ENCODE measurements at places on chromosomes 2 and 18.

GRCh38 chr18:79394534-79395307 lies 1.0 kb upstream of the NFATC1 start:
- peak; percentile 52 for DNase-seq

DNA sequence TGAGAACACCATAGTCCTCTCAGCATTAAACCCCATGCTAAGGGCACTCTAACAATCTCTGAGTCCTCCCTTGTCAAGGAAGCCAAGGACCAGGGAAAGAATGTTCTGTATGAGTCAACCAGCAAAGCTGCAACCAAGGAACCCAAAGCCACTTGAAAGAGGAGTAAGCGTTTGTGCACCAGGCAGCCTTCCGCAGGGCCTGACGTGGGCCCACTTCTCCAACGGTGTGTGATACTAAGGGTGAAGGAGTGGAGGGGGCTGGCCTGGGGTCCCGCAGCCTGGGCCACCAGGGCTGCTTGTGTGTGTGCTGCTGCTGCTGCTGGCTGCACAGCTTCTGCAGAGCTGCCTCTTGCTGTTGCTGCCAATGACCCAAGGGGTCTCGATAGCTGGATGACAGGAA lies 30.1 kb upstream of the GALNT14 start:
- DNase-seq = no peak

DNA sequence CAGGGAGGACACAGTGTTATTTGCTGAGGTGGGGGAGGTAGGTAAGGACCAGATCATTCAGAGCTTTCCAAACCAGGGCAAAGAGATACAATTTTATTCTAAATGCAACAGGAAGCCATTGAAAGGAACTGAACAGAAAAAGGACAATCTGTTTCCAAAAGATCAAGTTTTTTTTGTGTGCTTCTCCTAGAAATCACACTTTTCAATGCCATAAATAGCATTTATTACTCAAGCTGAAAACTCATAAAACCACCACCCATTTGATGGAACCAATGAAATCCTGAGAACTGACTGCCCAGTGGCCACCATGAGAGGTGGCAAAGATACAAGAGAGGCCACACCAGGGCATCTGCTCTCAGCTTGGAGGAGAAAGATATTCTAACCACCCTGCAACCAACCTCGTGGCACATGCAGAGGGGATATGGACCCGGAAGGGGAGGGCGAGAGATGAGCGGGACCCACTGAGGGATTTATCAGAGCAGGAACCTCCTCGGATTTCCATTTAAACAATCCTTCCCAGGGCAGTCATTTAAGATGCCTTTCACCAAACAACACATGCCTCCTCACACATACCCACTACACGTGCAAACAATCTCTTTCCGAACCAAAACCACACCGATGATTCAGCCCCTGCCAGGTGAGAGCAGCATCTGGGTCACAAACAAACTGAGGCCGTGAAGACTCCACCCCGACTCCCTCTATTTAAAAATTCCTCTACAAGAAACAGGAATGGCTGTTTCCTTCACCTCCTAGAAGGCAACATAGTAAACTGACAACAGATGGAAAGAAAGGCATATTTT lies 8.8 kb downstream of the CYB5A start:
- DNase-seq = no peak

GRCh38 chr2:147548451-147548850 lies 296.4 kb upstream of the ACVR2A start:
- DNase-seq = no peak

DNA sequence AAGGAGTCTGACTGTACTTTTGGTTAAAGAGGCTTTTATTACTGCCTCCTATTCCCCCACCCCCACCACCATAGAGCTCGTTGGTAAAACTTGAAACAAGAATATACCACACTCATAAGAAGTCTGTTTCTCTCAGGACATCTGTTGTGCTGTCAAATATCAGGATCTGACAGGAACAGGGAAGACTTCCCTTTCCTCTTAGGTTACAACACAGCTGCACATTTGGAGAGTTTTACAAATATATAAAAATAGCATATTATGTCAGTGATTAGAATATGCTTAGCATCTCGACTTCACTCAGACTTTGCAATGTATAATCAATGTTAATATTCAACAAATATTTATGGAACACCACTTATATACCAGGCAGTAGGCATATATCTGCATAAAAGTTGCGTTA lies 439.6 kb upstream of the REG3G start:
- no peak for DNase-seq

DNA sequence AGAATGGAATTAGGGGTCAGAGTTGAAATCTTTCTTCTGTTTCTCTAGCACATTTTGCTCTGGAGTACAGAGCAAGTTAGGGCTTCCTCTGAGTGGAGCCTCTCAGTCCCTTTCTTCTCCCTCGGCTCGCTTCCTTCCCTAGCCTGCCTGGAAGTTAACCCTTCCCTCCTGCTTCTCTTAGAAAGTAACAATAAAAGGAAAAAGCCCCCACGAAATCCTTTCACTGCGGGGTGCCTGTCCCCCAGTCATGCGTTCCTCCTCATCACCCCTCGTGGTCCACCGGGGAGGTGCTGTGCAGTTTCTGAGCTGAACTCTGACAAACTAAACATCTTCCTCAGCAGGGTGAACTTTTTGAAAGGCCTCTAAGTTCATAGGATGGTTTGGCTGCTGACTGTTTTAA lies 2.0 kb downstream of the IGFBP2 start:
- no peak for DNase-seq

DNA sequence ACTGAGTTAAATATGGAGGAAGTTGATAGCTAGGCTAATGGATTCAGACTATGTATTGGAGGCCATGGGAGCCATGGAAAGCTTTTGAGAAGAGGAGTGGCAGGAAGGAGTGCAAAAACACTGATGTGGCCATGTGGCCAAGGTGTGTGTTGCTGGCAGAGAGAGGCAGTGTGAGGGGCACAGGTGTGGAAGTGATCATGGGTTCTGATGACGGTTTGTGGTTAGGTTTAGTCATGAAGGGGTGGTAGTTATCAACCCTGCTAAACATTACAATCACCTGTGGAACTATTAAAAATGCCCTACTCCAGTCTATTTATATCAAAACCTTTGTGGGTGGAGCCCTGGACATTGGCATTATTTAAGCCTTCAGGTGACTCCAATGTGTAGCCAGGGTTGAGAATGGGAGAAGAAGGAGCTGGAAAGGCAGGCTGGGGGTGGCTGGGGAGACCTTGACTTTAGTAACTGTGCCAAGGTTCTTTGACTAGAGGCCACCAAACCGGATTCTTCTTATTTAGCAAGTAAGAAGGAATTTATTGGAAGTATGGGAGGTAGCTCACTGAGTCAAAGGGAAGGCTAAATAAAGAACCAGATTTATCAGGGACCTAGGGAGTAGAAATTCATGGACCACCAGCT lies 13.5 kb downstream of the GPR39 start:
- DNase-seq = no peak

GRCh38 chr2:56918790-56919189 lies 735.0 kb downstream of the CCDC85A start:
- no peak for DNase-seq

- DNase-seq = no peak
These were observed 251.5 kb downstream of the TXNL1 start for GRCh38 chr18:56386856-56387255.

- DNase-seq = no peak
These were observed 687.2 kb downstream of the RNF144A start for GRCh38 chr2:7604456-7604855.

DNA sequence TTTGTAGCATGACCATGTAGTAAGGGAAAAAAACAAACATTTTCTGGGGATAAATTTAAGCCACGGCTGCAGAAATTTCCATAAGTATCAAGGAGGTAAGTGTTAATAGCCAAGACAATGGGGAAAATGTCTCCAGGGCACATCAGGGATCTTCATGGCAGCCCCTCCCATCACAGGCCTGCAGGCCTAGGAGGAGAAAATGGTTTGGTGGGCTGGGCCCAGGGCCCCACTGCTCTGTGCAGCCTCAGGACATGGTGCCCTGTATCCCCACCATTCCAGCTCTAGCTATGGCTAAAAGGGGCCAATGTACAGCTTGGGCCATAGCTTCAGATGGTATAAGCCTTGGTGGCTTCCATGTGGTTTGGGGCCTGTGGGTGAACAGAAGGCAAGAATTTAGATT lies 271.8 kb downstream of the PID1 start:
- DNase-seq = no peak

- DNase-seq = no peak
These were observed 80.7 kb downstream of the FHOD3 start for GRCh38 chr18:36378205-36378604.

GRCh38 chr18:8366070-8366469 lies 243.2 kb upstream of the RAB12 start:
- no peak for DNase-seq

- DNase-seq = no peak
These were observed 18.9 kb upstream of the DLX1 start for GRCh38 chr2:172066394-172066886.

- no peak for DNase-seq
These were observed 82.4 kb downstream of the RBMS1 start for GRCh38 chr2:160411167-160411566.

GRCh38 chr18:25109484-25109883 lies 242.5 kb downstream of the ZNF521 start:
- DNase-seq = no peak

DNA sequence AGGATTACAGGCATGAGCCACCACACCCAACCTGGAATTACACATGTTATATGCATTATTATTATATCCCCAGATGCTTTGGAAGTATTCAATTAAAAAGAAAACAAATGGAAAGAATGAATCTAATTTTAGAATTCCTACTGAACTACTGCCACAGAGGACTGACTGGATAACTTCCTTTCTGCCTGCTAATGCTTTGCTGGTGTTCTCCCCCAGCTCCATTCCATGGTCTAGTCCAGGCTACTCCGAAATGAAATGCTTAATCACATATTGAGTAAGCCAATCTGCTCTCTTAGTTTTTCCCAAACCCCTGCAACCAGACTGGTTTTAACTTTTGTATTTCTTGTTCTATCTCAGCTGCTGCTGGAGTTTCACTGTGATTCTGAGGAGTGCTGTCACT lies 519.1 kb downstream of the SOX11 start:
- DNase-seq = no peak

DNA sequence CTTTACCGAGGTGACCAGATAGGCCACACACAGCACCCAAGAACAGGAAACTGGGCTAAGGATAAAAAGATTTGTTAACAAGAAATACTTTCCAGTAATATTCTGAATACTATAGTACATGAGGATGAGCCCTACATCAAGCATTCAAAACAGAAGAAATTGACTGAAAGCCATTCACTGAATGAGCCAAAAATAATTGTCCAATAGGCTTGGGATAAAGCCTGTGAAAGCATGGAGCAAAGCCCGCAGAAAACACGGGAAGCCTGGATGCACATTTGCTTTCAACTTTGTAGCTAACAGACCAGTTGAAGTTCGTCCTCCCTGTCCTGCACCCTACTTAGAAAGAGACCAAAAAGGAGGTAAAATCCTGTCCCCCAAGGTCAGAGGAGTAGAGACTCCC lies 56.3 kb downstream of the DIPK1C start:
- DNase-seq = no peak

- no peak for DNase-seq
These were observed 45.2 kb downstream of the CYP1B1 start for GRCh38 chr2:38030635-38031355.

GRCh38 chr2:217851191-217852020 lies 151.4 kb downstream of the TNS1 start:
- no peak for DNase-seq

GRCh38 chr2:70645733-70646419 lies 92.2 kb upstream of the TGFA start:
- no peak for DNase-seq

- DNase-seq = no peak
These were observed 76.3 kb upstream of the RBBP8 start for GRCh38 chr18:22856870-22857269.

DNA sequence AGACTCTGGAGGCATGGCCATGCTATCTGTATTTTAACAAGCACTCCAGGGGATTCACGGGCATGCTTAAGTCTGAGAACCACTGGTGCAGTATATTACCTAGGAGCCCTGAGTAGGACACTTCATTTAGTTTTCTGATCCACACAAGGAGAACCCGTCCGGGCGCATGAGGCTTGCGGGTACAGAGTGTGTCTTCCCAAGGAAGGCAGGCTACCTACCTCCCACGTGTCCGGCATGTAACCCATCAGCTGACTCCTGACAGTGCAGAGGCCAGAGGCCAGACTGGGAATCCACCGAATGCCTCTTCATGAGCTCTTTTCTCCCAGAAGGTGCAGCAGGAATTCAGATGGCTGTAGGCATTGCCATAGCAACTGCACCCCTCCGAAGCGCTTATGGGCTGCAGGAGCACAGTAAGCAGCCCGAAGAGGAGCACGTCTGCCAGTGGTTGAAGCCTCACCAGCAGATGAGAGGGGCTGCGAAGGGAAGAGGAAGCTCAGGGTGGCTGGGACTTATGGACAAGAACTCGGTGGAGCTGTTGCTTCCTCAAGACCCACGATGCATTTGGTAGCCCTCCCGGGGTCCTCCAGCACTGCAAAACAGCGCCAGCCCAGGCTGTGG lies 33.8 kb upstream of the DNMT3A start:
- DNase-seq = no peak

DNA sequence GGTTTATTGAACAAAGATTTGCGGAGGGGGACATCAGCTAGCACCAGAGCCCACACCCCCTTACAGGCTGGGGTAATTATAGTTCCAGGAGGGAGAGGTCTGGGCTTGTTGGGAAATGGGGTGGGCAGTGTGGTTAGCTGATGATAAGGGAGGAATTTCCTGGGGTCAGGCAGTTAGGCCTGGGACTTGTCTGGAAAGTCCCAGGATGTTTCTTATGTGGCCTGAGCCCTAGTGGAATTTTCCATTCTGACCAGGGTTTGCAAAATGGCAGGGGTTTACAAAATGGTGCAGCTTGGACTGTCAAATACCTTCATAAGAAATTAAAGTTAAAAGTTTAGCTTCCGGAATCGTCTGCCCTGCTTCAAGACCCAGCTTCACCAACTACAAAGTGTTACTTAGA lies 199.1 kb downstream of the FBXO15 start:
- no peak for DNase-seq

GRCh38 chr2:47528874-47529273 lies 125.9 kb downstream of the MSH2 start:
- DNase-seq = no peak

DNA sequence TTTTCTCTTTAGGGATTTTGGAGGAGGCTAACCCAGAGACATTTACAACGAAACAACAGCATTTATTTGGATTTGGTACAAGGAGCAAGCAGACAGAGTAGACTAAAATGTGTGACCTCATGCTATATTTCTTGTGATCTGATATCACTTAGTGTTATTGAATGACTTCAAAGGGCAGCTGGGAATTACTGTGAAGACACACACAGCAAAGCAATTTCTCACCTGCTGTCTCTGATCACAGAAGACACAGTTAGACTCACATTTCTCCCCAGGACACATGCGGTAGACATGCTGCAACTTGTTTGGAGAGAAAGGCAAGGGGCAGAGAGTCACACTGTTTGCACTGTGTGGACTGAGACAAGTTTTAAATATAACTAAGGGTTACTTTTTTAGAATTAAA lies 67.5 kb downstream of the LTBP1 start:
- DNase-seq = no peak

DNA sequence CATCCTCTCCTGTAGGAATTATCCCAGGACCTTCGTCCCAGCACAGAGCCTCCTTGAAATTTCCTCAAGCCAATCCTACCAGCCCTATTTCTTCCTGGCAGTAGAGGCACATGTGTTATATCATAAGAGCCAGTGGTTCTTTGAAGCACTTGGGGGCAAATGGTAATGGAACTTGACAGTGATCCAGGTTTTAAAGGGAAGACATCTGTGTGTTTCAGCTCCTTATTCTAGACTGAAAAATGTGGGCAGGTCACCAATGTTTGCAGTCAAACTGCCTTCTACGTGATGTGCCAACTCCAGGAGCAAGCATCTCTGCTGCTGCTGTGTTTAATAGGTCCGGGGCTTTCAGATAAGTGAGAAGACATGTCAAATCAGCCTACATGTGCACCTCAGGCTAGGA lies 157.1 kb downstream of the GALNT14 start:
- no peak for DNase-seq

Measured in activated CD8-positive, alpha-beta memory T cell treated with anti-CD3 and anti-CD28 coated beads for 1 hour (primary cell).